Left ventricle myocardium inferior (tissue), 1 donor: ENCODE measurements at places on chromosomes 2 and 18. TPM values are rescaled to one million over a fixed set of nuclear protein-coding genes. Genes with fewer than 3 reads are reported as not detected.

DNA sequence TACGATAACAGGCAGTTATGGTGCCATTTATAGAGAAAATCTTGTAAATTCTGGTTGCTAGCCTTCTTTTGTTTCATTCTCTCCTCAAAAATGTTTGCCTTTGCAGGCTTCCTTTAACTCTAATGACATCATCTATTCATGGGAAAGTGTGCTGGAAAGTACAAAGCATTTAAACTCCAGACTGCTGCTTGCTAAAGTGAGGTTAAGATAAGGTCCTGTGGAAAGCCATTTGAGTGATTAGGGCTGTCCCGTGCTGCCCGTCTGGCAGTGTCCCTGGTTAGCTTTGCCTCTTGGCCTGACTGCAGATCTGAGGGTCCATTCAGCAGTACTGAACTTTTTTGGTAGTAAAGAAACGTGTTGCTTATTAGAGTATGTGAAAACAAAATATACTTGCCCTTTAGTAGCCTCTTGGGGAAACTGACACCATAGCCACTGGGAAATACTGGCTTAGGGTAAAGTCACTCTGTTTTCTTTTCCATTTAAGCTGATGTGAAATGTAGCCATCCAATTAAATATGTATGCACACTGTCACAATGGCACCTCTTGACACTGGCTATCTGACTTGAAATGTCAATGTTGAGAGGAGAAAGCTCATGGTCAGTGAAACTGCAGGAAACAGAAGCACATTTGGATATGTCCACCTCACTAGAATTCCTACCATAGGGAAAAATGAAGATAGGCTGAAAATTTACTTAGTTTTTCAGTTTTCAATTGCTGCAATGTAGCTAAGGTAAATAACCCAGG is 321.5 kb downstream of the SLC8A1 start:
- H3K36me3 ChIP-seq, result no peaks in the 10 kb centered on the region
- peaks cover 86% of the 10 kb centered on the region for H3K4me1 ChIP-seq
- H3K4me3 ChIP-seq, result peak overlapping the region; percentile 6
- H3K27ac ChIP-seq, result peak overlapping the region; percentile 77

GRCh38 chr2:208366215-208367127 is 40.1 kb upstream of the PTH2R start:
- no peak overlapping the region for H3K4me3 ChIP-seq
- H3K36me3 ChIP-seq, result no peaks in the 10 kb centered on the region
- DNase-seq, result no peak

DNA sequence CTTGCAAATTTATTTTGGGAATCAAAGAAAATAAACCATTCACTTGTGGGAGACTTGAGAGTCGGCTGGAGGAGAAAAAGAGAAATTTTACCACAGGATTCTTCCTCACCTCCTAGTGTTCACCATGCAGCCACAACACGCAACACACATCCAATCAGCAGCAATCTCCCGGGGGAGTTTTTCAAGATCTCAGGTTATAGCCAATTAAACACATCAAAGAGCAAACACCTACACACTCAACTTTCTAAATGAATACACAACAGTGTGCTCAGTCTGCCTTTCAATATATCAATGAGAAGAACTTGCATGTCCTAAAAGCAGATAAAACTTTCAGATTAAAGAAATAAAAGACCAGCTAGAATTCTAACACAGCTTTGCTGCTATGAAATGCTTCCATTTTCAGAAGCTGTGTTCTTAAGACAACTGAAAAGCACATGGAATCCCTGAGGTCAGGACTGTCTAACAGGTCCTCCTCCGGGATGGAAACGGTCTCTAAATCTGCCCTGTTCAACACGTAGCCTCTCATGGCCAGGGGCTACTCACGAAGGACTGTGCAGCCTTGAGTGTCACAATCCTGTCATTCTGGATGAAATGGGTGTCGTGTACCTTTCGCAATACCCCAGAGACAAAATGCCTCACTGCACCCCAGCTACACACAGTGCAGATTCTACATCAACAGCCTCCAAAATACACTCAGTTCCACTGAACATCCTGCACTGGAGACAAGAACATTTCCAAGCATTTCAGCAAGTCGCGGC is 84.2 kb downstream of the ZNF516 start:
- H3K4me1 ChIP-seq, result peaks cover 52% of the 10 kb centered on the region
- H3K36me3 ChIP-seq, result no peaks in the 10 kb centered on the region
- no peak overlapping the region for H3K27ac ChIP-seq
- H3K27me3 ChIP-seq, result no peaks in the 10 kb centered on the region
- no peak for DNase-seq
- H3K4me3 ChIP-seq, result no peak overlapping the region

- H3K4me1 ChIP-seq, result no peaks in the 10 kb centered on the region
- no peak overlapping the region for H3K27ac ChIP-seq
- no peak overlapping the region for H3K4me3 ChIP-seq
- H3K27me3 ChIP-seq, result no peaks in the 10 kb centered on the region
- peaks cover 55% of the 10 kb centered on the region for H3K36me3 ChIP-seq
Measured at GRCh38 chr2:241180495-241180894, 8.0 kb upstream of the ANO7 start.

DNA sequence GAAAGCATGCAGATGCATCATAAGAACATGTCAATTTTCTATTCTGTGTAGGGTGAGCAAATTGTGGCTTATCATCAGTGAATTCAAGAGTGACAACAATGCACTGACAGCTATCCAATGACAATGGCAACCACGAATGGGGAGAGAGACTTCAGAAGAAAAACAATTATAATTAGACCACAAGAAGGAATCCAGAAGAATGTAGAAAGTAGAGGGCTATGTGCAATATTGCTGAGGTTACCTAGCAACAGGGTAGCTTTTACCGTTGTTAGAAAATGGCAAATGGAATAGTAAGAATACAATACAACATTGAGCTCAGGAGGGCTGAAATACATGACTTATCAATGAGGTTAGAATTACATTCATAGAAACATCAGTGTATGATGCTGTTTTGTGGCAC is 71.1 kb upstream of the SESTD1 start:
- no peak overlapping the region for H3K4me3 ChIP-seq
- H3K27ac ChIP-seq, result no peak overlapping the region
- H3K27me3 ChIP-seq, result peaks cover 5% of the 10 kb centered on the region
- H3K36me3 ChIP-seq, result no peaks in the 10 kb centered on the region
- no peak for DNase-seq
- peaks cover 3% of the 10 kb centered on the region for H3K4me1 ChIP-seq

- no peaks in the 10 kb centered on the region for H3K4me1 ChIP-seq
- DNase-seq, result no peak
- no peaks in the 10 kb centered on the region for H3K36me3 ChIP-seq
- H3K27ac ChIP-seq, result no peak overlapping the region
- no peak overlapping the region for H3K4me3 ChIP-seq
- no peaks in the 10 kb centered on the region for H3K27me3 ChIP-seq
Measured at GRCh38 chr2:37544591-37545031, 126.8 kb downstream of the CDC42EP3 start.

DNA sequence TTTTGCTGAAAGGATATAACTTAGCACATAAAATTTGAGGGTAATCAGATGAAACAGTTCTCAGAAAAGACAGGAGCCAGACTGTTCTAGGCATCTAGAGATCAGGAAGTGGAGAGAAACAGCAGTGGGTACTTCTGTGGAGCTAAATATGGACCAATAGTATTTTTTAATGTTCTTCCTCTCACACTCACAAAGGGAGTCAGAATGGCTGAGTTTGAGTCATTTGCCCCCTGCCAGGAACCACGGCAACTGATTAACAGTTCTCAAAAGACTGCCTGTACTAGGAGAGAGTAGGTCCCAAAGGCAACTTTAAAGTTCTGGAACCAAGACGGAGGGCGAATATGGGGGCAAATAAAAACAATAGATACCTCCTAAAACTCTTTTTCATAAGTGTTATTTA is 107.5 kb downstream of the GULP1 start:
- no peak for DNase-seq
- no peaks in the 10 kb centered on the region for H3K27me3 ChIP-seq
- H3K4me1 ChIP-seq, result no peaks in the 10 kb centered on the region
- no peak overlapping the region for H3K27ac ChIP-seq
- no peaks in the 10 kb centered on the region for H3K36me3 ChIP-seq

- H3K27me3 ChIP-seq, result no peaks in the 10 kb centered on the region
- H3K4me3 ChIP-seq, result no peak overlapping the region
- H3K27ac ChIP-seq, result peak overlapping the region; percentile 64
- DNase-seq, result no peak
- H3K4me1 ChIP-seq, result peaks cover 47% of the 10 kb centered on the region
Measured at GRCh38 chr2:168583710-168584521, 127.8 kb downstream of the CERS6 start.

GRCh38 chr2:66201242-66201641 is 233.7 kb upstream of the MEIS1 start:
- no peak overlapping the region for H3K27ac ChIP-seq
- H3K4me1 ChIP-seq, result no peaks in the 10 kb centered on the region
- H3K4me3 ChIP-seq, result no peak overlapping the region
- peaks cover 18% of the 10 kb centered on the region for H3K27me3 ChIP-seq
- no peaks in the 10 kb centered on the region for H3K36me3 ChIP-seq

DNA sequence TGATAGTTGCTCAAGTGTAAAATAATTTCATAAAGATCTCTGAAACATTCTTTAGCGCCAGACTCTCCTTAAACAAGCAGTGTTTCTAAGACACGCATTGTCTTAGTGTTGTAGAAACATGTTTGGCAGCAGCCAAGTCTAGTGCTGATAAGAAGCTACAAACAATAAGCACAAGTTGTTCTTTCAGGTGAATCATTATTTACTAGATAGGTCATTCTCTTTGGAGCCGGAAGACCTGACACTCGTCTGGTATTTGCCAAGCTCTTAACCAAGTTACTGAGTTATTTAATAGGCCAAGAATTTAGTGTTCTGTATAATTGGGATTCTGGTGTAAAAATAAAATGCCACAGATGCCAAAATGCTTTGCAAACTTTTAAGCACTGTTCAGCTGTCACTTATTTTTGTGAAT is 852.1 kb downstream of the CPS1 start:
- peaks cover 10% of the 10 kb centered on the region for H3K4me1 ChIP-seq
- DNase-seq, result no peak
- no peaks in the 10 kb centered on the region for H3K36me3 ChIP-seq
- H3K27ac ChIP-seq, result no peak overlapping the region

- DNase-seq, result no peak
- peaks cover 6% of the 10 kb centered on the region for H3K27me3 ChIP-seq
- no peaks in the 10 kb centered on the region for H3K4me1 ChIP-seq
- no peak overlapping the region for H3K27ac ChIP-seq
- no peak overlapping the region for H3K4me3 ChIP-seq
Measured at GRCh38 chr2:153497938-153498629, 19.5 kb upstream of the RPRM start.

DNA sequence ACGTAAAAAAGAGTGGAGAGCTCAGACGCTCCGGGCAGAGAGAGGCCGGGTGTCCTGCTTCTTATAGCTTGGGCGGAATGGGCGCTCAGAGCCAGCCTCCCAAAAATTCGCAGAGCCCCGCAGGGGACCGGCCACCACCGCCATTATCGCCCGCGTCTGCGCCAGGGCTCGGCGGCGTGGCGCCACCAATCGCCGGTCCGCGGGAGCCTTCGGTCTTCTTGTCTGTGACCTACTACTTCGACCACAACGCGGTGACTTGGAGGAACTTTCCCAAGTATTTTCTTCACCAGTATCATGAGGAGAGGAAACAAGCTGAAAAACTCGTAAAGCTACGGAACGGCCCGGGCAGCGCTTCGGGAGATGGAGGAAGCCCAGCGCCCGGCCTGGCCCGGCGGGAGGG is 1138.1 kb upstream of the CHAC2 start:
- H3K27ac ChIP-seq, result no peak overlapping the region
- no peaks in the 10 kb centered on the region for H3K4me1 ChIP-seq
- no peak overlapping the region for H3K4me3 ChIP-seq
- no peaks in the 10 kb centered on the region for H3K36me3 ChIP-seq
- no peaks in the 10 kb centered on the region for H3K27me3 ChIP-seq

- DNase-seq, result no peak
- no peaks in the 10 kb centered on the region for H3K27me3 ChIP-seq
- no peaks in the 10 kb centered on the region for H3K4me1 ChIP-seq
- no peak overlapping the region for H3K4me3 ChIP-seq
Measured at GRCh38 chr18:37854396-37854795, 288.8 kb upstream of the CELF4 start.

The AGXT gene
- not detected for total RNA-seq

The GORASP2 gene
- total RNA-seq, result 61.5 TPM

The CD8A gene
- 0.63 TPM for total RNA-seq

The IL1RL2 gene
- total RNA-seq, result 0.30 TPM

The CCL20 gene
- not detected for total RNA-seq

The ANKRD44 gene
- total RNA-seq, result 7.1 TPM

The ME2 gene
- 54.5 TPM for total RNA-seq

The KIF3C gene
- total RNA-seq, result 2.0 TPM

The TMEM17 gene
- total RNA-seq, result 2.2 TPM

The C2orf72 gene
- total RNA-seq, result 0.05 TPM

The LIMS4 gene
- total RNA-seq, result 2.1 TPM
